ENCODE measurements at places on chromosomes 12 and 14.

DNA sequence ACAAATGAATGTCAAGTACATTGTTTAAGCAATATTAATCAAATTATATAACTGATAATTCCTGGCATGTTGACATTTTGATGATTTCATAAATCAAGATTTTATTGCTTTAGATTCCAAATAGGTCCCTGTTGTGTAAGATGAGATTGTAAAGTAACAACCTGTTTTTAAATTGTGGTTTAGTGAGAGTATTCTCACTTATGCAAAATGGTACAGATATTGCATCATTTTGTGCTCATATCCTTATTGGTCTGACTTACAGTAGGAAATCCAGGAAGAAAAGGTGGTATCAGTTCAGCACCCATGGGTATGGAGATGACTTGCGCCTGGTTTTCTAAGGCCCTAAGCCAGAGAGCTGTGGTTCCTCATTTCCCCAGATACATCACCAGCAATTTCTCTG lies 165.5 kb downstream of the KIF21A start:
- DNase-seq = no peak

- DNase-seq = no peak
These were observed 4.6 kb downstream of the PKP2 start for GRCh38 chr12:32891956-32892355.

DNA sequence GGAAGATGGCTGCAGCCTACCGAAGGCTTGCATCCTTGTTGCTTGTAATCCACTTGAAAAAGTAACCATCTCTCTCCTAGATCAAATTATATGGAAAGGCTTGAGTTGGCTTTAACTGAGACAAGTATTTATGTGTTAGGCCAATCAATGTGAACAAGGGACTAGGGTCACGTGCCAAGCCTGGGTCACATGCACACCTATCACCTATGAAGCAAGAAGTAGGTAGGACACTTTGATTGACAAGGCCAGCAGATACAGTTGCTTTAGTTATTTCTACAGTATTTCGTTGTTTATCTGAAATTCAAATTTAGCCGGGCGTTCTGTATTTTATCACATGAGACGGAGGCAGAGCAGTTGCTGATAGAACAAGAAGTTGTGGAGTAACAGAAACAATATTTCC lies 212.3 kb upstream of the OTX2 start:
- no peak for DNase-seq

- peak; percentile 18 for DNase-seq
These were observed 62.8 kb downstream of the TSHR start for GRCh38 chr14:81018251-81018650.

DNA sequence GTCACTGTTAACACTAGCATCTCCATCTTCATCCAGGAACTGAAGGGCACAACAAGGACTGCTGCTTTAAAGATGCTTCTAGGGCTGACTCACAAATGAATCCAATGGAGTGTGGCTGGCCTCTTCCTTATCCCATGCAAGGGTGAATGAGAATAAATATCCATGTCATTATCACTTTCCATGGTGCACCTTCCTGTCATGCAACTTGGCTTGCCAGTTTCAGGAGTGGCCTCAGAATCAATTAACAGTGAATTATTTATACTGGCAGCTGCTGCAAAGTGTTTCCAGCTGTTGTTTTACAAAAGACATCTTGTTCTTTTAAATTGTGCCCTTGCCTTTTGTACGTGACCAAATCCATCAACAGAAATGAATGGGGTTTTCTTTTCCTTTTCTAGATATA lies 499.3 kb upstream of the TMEM132C start:
- no peak for DNase-seq

Measured in HL-60 (cell line).